Upper lobe of right lung (tissue), 1 donor: ENCODE measurements at places on chromosomes 6 and 20. TPM values are rescaled to one million over a fixed set of nuclear protein-coding genes. Genes with fewer than 3 reads are reported as not detected.
A peak's percentile ranks its signal among the peaks of the same experiment; 100 is the strongest.

Gene TCF15
- total RNA-seq: 0.43 TPM

GRCh38 chr6:75436869-75437268 lies 56.7 kb downstream of the FILIP1 start:
- no peak for DNase-seq

Gene SFT2D1
- total RNA-seq: 49.7 TPM

Gene CGA
- total RNA-seq: not detected

DNA sequence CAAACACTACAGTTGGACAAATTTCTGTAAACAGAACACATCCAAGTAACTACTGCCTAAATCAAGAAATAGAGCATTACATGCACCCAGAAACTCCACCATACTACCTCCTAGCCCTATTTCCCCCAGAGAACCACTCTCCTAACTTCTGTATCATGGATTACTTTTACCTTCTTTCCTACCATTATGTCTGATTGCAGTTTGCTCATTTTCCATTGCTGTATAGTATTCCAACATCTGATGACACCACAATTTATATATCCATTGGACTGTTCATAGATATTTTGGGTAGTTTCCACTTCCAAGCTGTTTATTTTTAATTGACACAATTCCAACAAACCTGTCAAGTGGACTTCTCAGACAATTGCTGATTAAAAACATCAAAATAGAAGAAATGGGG lies 271.1 kb downstream of the CDC5L start:
- no peak for DNase-seq

Gene OR2H2
- not detected for total RNA-seq

Gene RBBP8NL
- 0.64 TPM for total RNA-seq

Gene KCNK5
- 10.0 TPM for total RNA-seq

- DNase-seq: no peak
These were observed 63.4 kb downstream of the CNBD2 start for GRCh38 chr20:36031806-36032205.

GRCh38 chr6:1774226-1774915 lies 164.7 kb downstream of the FOXC1 start:
- DNase-seq: no peak

DNA sequence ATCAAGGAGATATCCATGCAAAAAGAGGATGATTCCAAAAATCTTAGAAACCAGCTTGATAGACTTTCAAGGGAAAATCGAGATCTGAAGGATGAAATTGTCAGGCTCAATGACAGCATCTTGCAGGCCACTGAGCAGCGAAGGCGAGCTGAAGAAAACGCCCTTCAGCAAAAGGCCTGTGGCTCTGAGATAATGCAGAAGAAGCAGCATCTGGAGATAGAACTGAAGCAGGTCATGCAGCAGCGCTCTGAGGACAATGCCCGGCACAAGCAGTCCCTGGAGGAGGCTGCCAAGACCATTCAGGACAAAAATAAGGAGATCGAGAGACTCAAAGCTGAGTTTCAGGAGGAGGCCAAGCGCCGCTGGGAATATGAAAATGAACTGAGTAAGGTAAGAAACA lies 10.1 kb upstream of the SNRNP48 start:
- no peak for DNase-seq

- DNase-seq: no peak
These were observed 52.6 kb upstream of the NAA20 start for GRCh38 chr20:19964289-19965265.

DNA sequence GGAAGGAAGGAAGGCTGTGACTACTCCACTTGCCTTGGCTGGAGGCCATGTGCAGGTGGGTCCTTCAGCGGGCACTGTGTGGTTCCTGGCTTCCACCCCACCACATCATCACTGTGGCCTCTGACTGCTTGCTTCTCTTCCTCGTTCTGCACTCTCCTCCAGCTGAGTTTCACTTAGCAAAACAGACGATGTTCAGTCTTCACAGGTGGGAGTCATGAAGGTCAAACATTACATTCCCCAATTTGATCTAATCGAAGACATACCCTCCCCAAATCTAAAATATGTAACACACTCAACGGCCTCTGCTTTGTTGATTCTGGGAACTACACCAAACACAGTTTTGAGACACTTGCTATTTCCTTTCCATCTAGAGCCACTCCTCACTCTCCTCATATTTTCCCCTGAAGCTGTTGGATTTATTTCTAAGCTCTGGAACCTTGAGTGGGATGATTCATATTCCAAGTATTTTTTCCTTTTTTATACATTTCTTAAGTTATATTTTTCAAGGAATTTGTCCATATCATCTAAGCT lies 132.5 kb upstream of the FOXA2 start:
- peak; percentile 79 for DNase-seq

DNA sequence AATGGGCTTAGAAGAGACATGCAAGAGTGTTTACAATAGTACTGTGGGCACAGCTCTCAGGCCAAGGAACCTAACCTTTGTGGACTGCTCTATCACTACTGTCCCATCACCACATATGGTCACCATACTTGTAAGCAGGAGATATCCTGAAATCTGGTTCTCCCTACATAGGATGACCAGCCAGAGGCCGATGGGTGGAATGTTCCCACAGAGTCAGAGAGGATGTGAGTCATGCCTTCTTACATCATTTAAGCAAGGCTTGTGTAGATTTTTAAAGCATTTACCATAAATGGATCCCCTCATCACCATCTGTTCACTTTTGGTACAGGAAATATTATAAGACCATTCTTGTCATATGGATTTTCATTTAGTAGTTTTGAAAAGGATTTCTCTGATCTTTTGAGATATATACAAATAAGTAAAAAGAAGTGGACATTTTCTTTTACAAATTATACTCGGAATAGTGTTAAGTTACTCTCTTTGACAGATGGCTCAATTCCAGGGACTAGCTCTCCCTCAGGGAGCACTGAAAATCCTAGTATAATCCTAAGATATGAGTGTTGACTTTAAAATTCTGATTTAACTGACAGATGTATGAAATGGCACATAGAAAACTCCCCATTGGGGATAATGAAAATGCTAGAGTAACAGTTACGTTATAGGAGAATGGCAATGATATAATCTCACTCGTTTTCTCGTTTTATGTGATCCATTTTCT lies 6.6 kb downstream of the HTR1B start:
- DNase-seq: no peak

DNA sequence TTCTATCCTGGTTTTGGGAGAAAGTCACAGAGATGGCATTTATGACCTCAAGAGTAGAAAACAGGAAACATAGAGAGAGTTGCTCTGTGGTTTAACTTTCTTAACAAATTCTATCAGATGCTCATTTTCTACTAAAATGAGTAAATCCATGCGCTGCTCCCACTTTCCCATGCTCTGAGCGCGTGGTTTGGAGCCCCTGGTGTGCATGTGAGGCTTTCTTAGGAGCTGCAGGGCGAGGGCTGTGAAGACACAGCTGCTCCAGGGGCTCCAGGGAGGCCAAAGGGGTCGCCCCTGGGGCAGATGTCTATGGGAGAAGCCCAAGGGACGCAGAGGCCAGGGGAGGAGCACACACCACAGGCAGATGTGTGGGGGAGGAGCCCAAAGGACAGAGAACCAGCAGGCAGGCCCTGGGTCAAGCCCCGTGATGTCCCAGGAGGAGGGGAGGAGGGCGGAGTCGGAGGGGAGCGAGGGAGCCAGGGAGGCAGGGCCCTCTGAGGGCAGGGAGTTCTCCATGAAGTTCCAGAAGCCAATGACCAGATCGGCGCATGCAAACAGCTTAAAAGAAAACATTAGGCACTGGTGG lies 122.9 kb downstream of the IRF4 start:
- no peak for DNase-seq

GRCh38 chr6:14743474-14744211 lies 502.2 kb upstream of the JARID2 start:
- no peak for DNase-seq

GRCh38 chr6:22300273-22300998 lies 3.6 kb upstream of the PRL start:
- DNase-seq: no peak

GRCh38 chr6:112441607-112442006 lies 94.5 kb downstream of the RFPL4B start:
- no peak for DNase-seq

DNA sequence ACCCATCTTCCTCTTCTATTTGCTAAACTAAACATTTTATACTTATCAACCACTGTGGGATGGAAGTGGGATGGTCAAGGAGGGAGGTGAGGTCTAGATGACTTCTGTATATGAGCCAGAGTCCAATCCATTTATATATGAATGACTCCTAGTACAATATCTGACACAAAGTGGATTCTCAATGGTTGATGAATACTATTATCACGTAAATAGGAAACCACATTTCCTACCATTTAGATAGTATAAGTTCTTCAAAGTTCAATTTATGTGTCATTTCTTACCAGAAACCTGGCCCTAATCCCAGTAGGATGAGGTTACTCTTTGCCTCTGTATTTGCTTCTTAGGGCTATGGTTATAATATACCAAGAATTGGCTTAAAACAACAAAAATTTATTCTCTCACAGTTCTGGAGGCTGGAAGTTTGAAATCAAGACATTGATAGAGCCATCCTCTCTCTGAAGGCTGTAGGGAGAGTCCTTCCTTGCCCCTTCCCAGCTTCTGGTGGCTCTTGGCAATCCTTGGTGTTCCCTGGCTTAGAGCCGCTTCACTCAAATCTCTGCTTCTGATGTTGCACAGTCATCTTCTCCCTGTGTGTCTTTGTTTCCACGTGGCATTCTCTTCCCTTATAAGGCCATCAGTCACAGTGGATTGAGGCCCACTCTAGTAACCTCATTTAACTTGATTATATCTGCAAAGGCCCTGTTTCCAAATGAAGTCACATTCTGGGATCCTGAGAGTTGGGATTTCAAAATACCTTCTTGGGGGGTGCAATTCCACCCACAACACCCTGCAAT lies 41.0 kb upstream of the RAB23 start:
- no peak for DNase-seq

DNA sequence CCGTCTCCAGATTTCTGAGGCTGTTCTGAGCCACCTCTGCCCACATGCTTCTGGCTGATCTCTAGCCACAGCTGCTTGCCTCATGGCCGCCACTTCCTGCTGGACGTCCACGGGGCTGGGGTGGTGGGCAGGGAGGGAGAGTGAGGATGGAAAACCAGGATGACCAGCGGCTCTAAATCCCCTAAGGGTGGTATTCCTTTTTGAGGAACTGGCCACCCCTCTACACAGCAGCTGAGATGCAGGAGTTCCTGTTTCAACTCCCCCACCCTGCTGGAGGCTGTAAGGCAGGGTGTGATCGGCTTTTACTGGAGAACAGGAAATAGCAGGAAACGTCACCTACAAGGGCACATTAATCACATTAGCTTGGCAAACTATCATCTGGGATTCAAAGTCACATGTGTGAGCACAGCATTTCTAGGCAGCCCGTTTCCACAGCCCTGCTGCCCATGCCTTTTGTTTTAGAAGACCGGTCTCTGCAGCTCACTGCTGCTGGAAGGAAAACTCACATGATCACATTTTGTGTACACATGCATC lies 181.6 kb upstream of the ECI2 start:
- DNase-seq: peak; percentile 79

- no peak for DNase-seq
These were observed 463.5 kb upstream of the FLRT3 start for GRCh38 chr20:14800707-14801425.

GRCh38 chr6:149933036-149933435 lies 8.8 kb upstream of the ULBP2 start:
- no peak for DNase-seq

Gene SLC13A3
- 1.6 TPM for total RNA-seq

DNA sequence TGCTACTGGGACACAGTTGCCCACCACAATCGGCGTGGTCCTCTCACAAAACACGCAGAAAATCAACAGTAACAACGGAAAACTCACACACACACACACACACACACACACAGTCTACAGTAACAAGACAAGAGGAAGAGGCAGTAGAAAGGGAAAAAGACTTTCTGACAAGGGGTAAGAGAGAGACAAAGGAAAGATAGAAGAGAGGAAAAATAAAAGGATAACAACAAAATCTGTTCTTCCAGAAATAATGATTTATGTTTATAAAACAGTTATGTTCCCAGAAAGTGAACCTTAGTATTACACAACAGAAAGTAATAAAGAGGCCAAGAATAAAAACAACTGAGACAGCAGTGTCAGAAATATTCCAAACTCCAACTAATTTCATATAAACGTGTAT lies 2.9 kb downstream of the RANBP9 start:
- DNase-seq: no peak

GRCh38 chr20:33400812-33401183 lies 521 bp downstream of the CDK5RAP1 start:
- DNase-seq: no peak

Gene GLP1R
- not detected for total RNA-seq

DNA sequence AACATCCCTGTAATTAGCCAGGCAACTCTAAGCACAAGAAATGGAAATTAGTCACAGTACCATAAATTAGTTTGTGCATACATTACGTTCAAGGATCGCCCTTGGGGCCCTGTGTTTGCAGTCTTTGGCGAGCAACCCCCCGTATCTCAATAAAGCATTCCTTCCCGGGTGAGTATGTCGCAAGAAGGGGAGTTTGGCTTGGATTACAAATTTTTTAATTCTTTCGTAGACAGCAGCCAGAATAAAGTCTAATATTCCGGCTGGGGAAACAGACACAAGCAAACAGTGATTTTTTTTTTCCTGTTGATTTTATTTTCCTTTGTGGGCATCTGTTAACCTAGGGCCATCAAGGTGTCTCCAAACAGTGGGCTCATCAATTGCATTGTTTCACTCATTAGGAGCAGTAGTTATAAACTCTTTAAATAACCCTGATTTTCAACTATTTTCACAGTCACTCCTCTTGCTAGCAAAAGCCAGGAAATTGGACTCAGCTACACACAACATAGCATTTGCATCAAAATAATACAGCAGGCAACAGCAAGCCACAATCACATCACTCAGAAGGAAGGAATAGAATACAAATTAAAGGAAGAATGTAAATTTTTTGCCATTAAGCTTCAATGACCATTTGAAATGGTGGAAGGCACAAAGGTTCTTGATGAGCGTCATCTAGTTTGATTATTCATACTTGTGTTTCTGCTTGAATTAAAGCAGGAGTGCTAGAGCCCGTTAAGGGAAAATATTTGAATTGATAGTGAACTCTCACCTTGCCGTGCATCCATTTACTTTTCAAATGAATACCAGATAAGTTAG lies 85.3 kb downstream of the LINC00237 start:
- no peak for DNase-seq

DNA sequence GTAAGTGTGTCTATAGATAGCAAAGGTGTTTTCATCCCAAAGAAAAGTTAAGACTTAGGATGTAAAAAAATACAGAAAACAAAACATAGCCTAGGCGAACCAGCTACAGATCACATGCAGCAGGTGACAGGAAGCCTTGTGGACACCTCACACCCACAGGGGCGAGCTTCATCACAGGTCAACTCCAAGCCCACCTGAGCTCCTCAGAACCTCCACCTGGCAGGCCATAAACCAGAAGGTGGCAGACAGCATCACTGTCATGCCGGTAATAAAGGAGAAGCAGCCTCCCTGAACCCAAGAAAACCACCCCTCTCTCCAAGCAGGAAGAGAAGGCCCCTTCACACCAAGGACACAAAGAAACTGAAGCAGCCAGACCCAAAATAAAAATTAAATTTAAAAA lies 1.0 kb downstream of the RALGAPA2 start:
- DNase-seq: no peak

DNA sequence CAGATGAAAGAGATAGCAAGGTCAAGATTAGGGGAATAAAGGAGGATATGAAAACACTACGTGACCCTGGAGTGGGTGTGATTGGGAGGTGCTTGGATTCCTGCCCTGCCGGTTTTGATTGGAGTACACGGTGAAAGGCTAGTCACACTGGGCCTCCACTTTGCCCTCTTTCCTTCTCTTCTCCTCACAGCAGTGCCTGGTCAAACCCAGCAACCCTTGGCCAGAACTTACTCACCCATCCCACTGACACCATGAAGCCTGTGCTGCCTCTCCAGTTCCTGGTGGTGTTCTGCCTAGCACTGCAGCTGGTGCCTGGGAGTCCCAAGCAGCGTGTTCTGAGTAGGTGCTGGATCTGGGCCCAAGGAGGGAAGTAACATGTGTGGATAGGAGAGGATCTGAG lies at the start of gene WFDC13:
WFDC13 (plus strand) TSS at position 166 of the 400 bp plus-strand sequence; CDS start at position 252, 86 bp downstream.
- no peak for DNase-seq
